ENCODE measurements at places on chromosomes 5 and 9.

- no peak for DNase-seq
These were observed 77.5 kb upstream of the CAST start for GRCh38 chr5:96584712-96585111.

DNA sequence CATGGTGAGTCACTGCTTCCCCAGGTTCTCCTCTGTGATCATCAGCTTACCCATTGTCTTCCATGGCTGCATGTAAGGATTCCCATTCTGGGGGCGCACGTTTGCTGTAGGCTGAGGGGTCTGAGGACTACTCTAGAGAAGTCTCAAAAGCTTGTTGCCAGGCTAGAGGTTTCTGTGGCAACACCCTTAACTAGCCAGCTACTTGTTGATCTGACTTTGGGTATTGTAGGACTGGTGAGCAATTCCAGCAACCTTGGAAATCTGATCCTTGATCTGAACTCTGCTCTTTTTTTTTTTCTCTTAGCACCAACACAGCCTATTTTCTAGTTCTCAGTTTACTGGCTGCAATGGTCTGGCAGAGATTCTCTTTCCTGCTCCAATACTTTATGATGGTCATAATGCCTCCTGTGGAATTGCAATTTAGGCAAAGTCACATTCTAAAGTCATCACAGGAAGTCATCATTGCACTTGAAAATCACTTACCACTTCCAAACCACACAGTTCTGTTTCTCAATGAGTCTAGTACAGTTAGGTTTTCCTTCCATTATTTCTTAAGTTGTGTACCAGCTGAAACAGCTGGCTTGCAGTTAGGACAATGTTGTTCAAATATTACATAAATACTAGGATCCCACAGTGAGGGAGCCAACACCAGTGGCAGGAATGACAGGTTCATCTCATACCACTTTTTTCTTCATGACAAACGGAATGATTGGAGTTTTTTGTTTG, 110.3 kb downstream of the SLC12A2 start:
- no peak for DNase-seq

DNA sequence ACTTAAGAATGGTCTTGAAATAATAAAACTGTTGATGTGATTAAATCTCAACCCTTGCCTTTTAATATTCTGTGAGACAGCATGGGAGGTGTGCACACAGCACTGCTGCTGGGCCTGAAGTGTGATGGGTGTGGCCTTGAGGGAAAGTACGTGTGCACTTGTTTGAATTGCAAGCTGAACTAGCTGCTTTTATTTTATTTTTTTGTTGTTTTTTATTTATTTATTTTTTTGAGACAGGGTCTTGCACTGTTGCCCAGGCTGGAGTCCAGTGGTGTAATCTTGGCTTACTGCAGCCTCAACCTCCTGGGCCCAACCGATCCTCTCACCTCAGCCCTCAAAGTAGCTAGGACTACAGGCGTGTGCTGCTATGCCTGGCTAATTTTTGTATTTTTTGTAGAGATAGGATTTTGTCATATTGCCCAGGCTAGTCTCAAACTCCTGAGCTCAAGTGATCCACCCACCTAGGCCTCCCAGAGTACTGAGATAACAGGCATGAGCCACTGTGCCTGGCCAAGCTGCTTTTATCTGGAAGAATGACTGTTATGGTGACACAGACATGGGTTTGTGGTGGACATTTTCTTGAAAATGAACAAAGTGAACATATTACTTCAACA, 58.9 kb downstream of the GPR107 start:
- DNase-seq, result no peak

DNA sequence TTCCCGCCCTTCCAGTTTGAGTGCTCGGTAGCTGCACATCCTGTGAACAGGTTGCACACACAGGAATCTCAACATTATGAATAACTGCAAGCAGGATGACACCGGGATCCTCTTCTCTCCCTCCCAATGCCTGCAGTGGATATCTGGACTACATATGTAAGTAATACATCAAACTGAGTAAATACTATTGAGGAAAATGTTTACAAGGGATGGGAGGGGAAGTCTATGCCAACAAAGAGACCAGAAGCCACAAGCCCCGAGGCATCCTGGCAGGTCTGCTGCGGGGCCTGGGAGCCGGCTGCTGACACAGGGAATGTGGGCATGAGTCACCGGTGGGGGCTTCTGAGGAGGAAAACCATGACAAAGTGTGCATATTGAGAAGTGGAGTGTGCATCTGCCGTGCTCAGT, 8.6 kb upstream of the ANKRD33B start:
- DNase-seq, result no peak

GRCh38 chr9:89634995-89635742, 30.4 kb downstream of the GADD45G start:
- DNase-seq, result no peak
